ENCODE measurements at places on chromosomes 5 and 9. TPM values are rescaled to one million over a fixed set of nuclear protein-coding genes. Genes with fewer than 3 reads are reported as not detected.

The PTGR1 gene
- 116 TPM for total RNA-seq

The ADGRD2 gene
- total RNA-seq, result not detected

The ZCCHC9 gene
- total RNA-seq, result 33.7 TPM

DNA sequence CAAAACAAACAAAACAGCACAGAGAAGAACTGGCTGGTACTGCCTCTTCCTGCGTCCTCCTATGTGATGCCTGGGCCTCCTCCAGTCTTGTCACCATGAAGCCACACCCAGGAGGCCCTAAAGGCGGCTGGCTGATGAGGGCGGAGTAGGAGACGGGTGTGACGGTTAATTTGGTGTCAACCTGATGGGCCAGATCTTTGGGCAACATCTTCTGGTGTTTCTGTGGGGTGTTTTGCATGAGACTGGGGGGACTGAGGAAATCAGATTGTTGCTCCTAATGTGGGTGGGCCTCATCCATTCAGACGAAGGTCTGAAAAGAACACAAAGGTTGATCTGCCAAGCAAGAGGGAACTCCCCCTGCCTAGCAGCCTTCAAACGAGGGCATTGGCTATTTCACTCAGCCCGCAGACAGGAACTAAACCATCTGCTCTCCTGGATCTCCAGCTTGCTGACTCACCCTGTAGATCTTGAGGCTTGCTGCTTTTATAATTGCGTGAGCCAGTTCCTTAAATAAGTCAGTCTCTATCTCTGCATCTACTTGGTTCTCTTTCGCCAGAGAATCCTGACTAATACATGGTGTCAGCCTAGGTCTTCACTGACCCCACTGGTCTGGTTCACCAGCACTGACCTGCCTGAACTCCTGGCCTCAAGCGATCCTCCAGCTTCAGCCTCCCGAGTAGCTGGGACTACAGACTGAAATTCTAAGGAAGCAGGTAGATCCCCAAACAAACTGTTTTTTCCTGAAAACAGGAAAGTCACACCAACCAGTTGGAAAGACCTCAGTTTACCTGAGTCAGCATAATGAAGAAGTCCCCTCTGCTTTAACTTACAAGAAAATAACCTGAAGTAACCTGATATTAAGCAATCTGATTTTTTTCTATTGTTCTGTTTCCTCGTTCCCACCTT, 12.8 kb upstream of the ZFP62 start:
- DNase-seq, result peak; percentile 38

GRCh38 chr5:91417219-91417618, 34.1 kb upstream of the ARRDC3 start:
- DNase-seq, result peak; percentile 92

DNA sequence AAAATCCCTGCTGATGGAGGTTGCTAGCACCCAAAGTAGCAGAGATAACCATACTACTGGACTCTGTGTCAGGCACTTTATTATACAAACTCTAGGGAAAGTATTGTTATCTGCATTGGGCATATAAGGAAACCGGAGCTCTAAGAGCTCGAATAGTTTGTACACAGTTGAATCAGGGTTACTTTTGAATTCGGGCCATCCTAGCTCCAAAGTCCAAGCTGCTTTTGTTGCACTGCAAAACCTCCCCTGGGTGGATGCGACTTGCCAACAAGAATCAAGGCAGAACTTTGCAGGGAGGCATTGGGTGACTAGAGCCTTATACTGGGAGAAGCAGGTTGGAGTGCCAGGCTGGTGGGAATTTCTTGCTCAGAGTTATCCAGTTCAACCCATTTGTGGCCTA, 435.1 kb downstream of the SPATA31D1 start:
- no peak for DNase-seq

DNA sequence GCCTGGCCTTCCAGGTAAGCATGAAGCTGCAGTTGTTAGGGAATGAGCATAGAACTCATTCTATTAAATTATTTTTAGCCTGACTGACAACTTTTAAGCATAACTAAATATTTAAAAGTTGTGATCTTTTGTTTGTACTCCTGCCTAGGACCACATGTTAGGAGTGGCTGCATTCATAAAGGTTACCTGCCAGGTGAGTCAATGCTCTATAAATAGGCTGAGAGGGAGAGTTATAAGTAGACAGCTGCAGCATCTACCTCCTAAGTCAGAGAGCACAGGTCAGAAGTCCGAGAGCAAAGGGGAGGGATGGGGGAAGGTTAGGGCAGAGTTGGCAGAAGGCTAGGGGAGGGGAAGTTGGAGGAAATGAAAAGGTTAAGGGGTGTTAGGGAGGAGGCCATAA, 292.4 kb upstream of the TLE4 start:
- DNase-seq, result no peak

- peak; percentile 32 for DNase-seq
Observed at GRCh38 chr5:43603344-43604217, 601 bp downstream of the NNT start.

- DNase-seq, result no peak
Observed at GRCh38 chr5:172529896-172530295, 75.6 kb upstream of the SH3PXD2B start.

DNA sequence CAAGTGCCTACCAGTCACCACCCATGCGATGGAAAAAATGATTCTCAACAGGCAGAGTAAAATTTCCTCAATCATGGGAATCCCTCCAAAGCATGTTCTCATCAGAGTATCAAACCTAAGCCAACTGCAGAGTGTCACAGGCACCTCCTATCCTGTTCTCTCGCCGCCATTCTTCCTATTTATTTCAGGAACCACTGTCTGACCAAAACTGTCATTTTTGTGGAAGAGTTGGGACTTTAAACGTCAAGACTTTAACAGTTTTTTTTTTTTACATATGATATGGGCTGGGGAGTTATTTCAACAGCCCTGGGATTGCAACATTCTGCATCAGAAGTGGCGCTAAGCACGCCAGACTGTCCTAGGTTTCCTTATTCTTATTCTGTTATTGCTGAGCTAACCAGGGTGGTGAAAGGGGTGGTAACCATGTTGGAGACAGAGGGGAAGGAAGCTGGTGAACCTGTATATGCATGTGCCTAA, 29.5 kb downstream of the PFDN1 start:
- peak; percentile 68 for DNase-seq

GRCh38 chr5:77210091-77210963, at the start of gene PDE8B:
Gene PDE8B (plus strand): TSS chr5:77210680. CDS start chr5:77210926, 246 bp downstream.
- DNase-seq, result no peak

- no peak for DNase-seq
Observed at GRCh38 chr9:104078596-104078995, 15.5 kb upstream of the SMC2 start.

DNA sequence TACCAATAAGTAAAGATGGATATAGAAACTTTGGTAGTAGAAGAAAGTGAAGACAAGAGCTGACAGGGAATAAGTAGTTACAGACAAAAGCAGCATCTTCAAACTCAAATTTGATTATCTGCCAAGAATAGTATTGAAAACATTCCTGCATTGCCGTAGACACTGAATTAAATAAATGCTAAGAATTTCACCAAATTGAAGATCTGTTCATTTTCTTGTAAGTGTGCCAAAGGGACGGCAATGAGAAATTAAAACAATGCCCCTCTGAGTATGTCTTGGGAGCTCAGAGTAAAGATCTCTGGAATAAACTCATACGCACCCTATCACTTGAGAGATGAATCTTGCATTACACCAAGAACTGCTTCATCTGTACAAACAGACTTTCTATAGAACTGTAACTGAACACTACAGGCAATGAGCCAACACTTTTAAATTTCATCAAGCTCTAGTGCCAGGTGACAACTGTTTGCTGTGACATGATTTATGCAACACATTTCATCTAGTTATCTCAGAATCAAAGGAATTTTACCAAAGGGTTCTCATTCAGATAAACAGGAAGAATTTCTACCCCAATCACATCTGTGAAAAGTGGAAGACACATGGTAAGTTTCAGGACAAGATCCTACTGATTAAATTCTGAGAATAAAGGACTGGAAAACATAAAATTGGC, 66.9 kb downstream of the RFX3 start:
- no peak for DNase-seq

DNA sequence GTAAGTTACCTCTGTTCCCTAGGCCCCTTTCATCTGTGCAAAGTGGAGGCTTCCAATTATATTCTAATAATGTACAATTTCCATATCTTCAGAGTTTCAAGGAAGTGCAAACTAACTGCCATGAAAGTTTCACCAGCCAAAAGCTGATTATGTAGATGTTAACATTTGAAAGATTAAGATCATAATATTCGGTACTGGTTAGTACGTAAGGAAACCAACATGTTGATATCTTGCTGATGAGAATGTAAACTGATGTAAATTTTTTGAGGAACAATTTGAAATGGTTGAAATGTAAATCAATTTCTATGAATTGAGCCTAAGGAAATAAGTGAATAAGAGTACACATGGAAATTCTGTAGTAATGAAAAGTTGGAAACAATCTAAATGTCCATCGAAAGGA, 12.9 kb upstream of the KLF4 start:
- DNase-seq, result no peak

DNA sequence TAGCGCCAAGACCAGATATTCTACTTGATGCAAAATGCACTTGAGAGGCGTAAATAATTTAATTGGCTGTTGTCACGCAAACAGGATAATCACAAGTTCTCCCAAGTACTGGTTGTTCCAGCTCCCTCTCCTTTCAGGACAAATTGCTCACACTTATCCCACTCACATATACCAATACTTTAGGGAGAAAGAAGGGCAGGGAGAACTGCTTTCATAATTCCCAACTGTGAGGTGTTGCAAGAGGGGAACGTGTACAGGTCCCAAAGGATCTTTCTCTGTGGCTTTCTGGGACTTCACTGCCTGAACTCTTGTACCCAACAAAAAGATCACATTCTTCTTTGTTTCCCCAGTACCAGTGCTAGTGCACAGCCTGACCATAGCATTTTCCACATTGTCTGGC, 21.5 kb upstream of the TGFBI start:
- peak; percentile 47 for DNase-seq

GRCh38 chr5:115418788-115419187, 122.3 kb upstream of the CCDC112 start:
- no peak for DNase-seq

- peak; percentile 38 for DNase-seq
Observed at GRCh38 chr9:79682076-79682736, 110.4 kb downstream of the TLE4 start.

DNA sequence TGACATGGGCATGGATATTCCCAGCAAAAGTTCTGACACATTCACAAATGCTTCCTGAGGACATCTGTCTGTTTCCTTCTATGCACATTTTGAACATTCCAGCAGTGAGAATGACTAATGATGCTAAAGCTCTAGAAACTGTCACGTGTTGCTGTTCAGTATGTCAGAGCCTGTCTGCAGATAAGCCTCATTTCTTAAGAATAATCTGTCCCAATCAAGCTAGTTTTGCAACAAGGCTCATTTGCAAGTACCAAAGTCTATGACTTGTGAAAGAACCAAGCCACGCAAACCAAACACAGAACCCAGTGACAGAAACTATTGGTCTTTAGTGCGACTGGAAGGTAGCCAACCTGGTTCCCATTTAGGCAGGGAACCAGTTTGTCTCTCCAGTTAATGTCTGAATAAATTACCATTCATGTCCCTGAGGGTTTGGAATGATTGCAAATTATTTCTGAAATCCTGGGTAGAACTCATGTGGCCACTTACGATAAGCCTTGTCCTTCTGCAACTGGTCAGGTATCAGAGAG, 178.5 kb downstream of the C9orf152 start:
- DNase-seq, result peak; percentile 98

DNA sequence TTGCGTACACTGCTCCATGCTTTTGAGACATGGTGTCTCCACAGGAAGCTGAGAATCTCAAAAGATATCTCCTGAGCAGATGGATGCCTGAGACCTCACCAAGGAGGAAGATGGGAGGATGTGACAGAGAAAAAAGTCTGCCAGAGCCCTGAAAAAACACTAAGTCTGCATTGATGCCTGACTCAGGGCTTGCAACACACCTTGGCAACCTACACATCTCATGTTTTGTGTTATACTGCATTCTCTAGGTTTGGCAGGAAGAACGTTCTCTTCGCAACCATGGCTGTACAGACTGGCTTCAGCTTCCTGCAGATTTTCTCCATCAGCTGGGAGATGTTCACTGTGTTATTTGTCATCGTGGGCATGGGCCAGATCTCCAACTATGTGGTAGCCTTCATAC, 19.2 kb downstream of the SLC22A4 start:
- DNase-seq, result peak; percentile 7

GRCh38 chr9:136806631-136807201, 1.0 kb upstream of the RABL6 start:
- no peak for DNase-seq

- DNase-seq, result no peak
Observed at GRCh38 chr9:119272500-119273211, 96.6 kb downstream of the BRINP1 start.

Data from fibroblast of villous mesenchyme (primary cell).